Astrocyte of the cerebellum (primary cell): ENCODE measurements at places on chromosomes 6 and 20.

GRCh38 chr6:158086504-158087223 lies 81.4 kb downstream of the SERAC1 start:
- DNase-seq = peak; percentile 64

- DNase-seq = no peak
These were observed 612.3 kb upstream of the BTBD3 start for GRCh38 chr20:11305406-11305805.

DNA sequence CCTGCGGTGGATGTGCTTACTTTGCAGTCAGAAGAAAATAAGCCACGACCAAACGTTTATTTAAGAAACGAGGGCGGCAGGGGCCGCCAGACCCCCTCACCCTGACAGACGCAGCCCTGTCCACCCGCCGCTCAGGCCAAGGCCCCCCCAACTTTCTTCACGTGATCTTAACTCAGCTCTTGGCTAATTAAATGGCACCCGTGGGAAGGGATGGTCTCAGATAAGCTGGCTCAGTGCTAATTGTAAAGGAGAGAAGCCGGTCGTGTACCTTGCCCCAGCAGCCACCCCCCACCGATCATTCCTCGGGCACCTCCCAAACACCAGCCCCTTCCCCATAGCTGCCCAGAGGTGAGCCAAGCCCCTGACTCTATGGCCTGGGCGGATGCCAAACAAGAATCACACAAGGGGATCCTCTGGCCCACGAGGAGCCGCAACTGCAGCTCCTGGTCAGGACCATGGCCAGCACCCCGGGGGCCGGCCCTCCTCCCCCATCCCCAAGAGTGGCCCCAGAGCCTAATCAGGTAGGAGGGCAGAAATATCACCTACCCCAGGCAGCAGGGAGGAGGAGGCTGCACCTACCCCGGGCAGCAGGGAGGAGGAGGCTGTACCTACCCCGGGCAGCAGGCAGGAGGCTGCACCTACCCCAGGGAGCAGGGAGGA lies 11.2 kb downstream of the KCNQ2 start:
- DNase-seq = no peak

- DNase-seq = no peak
These were observed 1.4 kb downstream of the SPO11 start for GRCh38 chr20:57330998-57331397.

DNA sequence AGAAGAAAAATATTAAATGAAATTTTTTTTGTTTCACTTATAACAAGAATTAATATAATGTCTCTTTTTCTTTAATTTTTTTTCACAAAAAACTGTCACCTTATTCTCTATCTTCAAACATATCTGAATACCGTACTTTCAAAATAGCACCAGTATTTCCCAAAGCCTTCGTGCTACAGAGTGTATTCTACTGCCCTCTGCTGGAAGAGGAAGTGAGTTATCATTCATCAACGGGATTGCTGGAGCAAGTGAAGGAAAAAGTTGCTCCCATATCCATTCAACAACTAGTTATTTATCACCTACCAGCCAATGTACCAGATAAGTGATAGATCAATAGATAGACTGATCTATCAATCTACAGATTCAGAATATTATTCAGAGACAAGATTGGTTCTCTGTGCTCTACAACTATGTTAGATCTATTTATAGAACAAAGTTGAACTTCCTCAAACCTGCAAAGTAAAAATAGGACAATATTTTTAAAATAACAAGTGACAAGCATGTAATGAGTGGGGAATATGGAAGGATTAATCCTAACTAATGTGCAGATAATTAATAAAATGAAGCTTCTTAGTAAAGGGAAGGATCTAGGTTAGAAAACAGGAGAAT lies 26.7 kb upstream of the TFAP2B start:
- DNase-seq = no peak

- no peak for DNase-seq
These were observed 17.0 kb downstream of the RPS6KA2 start for GRCh38 chr6:166610069-166610468.

DNA sequence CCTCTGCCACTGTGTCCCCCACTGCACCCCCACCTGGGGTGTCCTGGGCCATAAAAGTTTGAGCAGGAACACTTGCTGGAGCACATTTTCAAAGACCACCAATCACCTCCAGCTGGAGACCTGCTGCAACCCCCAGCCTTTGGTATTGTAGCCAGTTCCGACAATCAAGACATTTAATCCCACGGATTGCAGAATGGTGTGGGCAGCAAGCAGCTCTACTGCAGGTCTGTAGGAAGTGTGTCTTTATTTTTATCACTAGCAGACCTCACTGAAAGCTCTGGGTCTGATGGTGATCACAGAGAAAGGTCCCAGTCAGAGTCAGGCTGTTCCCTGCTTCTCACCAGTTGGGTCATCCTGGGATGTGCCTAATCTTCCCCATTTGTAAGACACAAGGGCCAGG lies 167.1 kb upstream of the ECI2 start:
- no peak for DNase-seq

DNA sequence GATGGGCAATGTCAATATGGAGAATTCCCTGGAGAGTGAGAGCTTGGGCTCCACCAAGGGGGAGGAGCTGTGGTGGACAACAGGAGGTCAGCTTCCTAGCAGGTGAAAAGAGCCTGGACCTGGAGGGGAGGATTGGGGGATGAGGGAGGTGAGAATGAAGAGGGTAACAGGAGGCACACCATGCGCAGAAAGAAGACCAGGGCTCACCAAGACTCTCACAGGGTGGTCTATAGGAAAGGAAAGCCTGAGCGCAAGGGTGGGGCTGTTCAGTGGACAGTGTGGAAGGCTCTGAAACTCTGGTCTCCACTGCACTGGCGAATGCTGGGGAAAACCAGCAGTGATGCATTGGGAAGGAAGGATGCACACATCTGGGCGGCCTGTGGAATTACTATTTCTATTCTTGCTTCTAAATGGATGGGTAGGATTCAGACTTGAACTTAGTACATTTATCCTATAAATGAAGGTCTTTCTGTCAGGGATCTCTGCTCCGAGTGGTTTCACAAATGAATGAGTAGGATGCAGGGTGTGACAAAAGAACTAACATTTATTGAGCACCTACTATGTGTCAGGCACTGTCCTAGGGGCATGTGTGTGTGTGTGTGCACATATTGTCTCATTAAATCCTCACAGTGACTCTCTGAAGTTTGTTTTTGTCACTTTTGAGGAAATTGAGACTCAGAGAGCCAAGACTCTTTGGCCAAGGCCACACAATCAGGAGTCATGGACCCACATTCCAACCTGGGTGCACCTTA lies 152.7 kb downstream of the CD83 start:
- DNase-seq = no peak

DNA sequence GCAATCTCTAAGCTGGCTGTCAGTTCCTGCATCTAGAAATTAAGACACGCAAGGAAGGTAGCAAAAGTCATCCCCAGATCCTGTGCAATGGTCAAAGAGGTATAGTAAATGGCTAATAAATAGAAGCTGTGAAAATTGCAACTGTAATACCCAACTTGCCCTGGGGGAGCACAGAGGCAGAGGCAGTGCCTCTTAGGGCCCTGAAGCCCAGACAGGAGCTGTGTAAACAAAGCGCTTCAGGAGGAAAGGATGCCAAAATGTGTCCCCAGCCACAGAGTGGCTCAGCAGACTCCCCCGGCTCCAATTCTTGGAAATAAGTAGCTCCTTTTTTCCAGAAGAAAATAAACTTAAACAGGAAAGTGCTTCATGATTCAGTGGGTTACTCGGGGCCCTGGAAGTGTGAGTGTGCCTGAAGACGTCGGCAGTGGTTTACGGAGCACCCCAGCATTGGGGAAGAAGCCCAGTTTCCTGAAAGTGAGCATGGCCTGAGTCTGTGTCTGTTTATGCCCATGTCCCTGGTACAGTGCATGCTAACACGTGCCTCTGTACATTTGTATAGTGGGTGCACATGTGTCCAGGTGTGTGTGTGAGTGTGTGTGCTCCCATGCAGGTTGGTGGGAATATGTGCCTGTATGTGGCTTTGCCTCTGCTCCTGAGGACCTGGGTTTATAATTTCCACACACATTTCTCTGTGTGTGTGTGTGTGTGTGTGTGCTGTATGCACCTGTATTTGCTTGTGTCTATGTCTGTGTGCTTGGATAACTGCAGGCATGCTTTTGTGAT lies 246.7 kb downstream of the MAFB start:
- DNase-seq = no peak

- no peak for DNase-seq
These were observed 12.9 kb downstream of the SNPH start for GRCh38 chr20:1278993-1279392.

- DNase-seq = no peak
These were observed 1.7 kb downstream of the DCBLD1 start for GRCh38 chr6:117484052-117484646.

DNA sequence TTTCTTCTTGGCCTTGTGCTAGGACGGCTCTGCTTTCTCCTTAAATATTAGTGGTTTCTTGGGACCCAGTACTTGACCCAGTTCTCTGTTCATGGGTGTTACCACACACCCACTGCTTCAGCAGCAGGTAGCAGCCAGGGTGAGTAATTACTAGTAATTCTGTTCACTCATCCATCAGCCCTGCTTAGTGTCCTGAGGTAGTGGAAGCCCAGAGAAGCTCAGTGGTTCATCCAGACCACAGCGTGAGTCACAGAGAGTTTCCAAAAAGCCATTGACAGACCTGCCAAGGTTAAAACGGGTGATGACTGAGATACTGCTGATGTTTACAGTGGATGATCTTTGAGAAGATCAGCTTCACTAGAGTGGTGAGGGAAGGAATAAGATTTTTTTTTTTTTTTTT lies 51.7 kb upstream of the HINT3 start:
- DNase-seq = peak; percentile 63

DNA sequence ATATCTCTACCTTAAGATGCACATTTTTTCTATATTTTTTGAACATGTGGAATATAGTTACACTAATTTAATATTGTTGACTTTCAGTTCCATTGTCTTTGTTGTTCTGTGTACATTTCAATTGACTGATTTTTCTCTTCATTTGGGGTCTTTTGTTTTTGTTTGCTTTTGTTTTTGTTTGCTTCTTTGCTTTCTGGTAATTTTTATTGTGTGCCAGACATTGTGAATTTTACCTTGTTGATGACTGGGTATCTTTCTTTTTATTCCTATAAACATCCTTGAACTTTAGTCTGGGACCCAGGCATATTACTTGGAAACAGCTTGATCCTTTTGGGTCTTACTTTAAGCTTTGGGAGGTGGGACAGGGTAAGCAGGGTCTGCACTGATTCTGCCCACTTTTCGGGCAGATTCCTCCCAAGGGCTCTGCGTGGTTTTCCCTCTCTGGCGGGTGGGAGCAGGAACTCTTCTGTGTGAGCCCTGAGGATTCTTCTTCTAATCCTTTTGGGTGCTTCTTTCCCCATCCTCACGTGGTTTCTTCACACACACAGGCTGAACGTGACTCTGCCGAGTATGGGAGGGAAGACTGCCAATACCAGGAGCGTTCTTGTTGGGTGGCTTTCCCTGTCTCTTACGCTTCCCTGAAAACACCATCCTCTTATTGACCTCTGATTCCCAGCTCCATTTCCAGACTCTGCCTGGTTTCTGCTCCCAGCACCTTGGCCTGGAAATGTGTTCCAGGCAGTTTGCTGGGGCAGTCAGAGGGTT lies 200.5 kb downstream of the ARID1B start:
- DNase-seq = no peak

DNA sequence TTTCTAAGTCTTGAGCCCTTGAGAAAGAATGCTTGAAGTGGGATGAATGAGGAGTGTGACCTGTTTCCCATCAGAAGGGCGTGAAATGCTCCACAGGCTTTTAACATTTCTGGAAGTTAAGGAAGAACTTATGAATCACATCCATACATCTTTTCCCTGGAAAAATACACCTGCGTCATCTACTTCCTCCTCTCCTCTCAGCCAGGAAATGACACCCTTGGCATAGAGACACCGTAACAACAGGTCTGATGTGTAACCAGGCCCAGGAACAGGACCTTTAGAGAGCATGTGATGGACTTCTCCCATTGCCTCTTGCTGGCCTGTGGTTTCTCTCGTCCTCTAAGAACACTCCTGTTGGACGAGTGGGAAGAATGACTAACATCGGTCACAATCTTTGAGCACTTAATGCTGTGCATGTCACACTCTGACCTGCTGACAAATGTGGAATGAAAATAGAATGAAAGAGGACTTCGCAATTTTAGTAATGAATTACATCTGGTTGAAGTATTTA lies 28.5 kb upstream of the CITED2 start:
- peak; percentile 24 for DNase-seq

DNA sequence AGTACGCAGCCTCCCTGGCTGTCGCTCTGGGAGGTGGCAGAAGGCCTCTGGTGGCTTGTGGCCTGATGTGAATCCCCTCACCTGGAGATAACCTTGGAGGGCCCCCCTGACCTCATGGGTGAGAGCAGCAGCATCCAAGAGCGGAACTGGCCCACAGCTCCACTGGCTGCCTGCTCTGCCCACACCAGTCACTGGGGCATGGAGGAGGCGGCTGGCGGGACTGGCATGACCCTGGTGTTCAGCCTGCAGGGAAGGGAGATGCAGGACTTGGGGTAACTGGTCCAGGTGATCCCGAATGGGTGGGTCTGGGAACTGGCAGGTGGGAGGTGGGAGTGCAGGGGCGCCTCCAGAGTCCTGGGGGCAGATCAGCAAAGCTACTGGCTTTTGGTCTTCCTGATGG lies 10.6 kb upstream of the DSN1 start:
- DNase-seq = no peak

DNA sequence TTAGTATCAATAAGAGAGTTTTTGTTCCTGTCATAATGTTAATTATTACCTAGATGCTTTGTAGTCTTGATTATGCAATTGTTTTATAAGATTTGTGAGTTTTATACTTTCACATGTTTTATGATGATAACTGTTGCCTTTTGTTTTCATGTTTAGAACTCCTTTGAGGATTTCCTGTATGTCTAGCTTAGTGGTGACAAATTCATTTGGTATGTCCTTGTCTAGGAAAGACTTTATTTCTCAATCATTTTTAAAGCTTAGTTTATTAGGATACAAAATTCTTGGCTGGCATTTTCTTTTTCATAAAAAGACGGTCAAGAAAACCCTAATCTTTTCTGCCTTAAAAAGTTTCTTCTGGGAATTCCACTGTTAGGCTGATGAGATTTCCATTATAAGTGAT lies 849.9 kb upstream of the EYS start:
- no peak for DNase-seq

GRCh38 chr6:2505624-2506023 lies 245.1 kb downstream of the MYLK4 start:
- no peak for DNase-seq

DNA sequence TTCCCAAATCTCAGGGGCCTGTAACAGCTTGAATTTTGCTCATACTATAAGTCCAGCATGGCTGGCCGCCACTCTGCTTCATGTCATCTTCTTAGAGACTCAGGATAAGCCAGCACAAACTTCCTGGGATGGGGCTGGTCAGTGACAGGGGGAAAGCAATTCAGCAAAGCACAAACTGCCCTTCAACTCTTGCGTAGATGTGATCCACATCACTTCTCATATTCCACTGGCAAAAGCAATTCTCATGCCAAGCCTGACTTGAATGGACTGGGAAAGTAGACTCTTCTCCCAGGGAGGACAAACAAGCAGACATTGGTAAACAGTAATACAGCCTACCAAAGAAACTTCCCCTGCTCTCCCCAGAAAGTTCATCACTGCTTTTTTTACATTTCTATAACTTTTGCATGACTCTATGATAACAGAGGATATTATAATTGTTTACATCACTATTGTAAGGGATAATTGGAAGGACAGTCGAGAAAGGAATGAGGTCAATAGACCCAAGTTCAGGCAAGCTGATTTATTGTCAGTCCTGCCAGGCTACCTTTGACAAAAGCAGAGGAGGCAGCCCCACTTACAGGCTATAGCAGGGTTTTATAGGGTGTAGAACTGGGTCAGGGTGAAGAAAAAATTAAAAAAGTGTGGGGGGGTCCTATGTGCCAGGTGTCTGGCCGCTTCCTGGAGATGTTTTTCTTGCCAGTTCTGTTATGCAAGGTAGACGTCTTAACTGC lies 37.4 kb downstream of the RBM24 start:
- DNase-seq = no peak

GRCh38 chr6:2695454-2696095 lies 55.1 kb downstream of the MYLK4 start:
- DNase-seq = peak; percentile 33
